ENCODE measurements at places on chromosomes 11 and 22.

GRCh38 chr11:5922749-5923426, 19.2 kb upstream of the OR56A3 start:
- DNase-seq, result no peak

GRCh38 chr11:86610559-86611341, 61.7 kb downstream of the ME3 start:
- DNase-seq, result no peak

DNA sequence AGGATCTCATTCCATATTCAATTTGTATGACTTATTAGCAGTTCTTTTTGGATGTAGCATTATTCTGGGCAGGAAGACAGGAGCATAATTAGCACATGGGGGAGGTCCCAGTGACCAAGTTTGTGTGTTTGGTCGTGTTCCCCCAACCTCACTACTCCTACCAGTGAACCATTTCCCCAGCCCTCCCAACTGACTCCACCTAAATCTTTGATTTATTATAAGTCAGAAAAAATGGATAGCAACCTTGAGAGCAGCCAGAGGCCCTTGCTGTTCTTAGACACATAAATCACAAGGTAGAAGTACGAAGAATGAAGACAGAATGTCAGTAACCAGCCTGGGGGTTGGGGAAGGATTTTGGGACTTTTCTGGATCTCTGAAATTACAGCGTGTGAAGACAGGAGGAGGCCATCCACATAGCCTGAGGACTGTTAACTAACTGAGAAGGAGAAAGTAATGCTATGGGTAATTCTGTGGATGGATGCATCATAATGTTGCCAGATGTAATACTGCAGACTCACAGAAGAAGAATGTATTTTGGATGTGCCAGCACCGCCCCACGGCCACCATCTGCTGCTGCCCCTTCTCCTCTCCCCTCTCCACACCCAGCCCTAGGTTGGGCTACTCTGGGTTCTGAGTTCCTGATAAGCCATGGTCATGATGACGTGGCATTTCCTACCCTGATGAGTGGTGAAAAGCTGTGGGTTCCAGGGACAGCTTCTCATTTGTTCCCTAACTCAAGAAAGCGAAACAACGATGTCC, 124.3 kb upstream of the TTC12 start:
- DNase-seq, result no peak

GRCh38 chr11:77151804-77152509, 23.9 kb downstream of the MYO7A start:
- DNase-seq, result no peak

GRCh38 chr11:111812211-111812610, 46.0 kb upstream of the PPP2R1B start:
- DNase-seq, result no peak

GRCh38 chr11:59520741-59521140, 9.4 kb downstream of the OR4D9 start:
- no peak for DNase-seq

GRCh38 chr11:126366064-126366822, 10.8 kb downstream of the ST3GAL4 start:
- no peak for DNase-seq

DNA sequence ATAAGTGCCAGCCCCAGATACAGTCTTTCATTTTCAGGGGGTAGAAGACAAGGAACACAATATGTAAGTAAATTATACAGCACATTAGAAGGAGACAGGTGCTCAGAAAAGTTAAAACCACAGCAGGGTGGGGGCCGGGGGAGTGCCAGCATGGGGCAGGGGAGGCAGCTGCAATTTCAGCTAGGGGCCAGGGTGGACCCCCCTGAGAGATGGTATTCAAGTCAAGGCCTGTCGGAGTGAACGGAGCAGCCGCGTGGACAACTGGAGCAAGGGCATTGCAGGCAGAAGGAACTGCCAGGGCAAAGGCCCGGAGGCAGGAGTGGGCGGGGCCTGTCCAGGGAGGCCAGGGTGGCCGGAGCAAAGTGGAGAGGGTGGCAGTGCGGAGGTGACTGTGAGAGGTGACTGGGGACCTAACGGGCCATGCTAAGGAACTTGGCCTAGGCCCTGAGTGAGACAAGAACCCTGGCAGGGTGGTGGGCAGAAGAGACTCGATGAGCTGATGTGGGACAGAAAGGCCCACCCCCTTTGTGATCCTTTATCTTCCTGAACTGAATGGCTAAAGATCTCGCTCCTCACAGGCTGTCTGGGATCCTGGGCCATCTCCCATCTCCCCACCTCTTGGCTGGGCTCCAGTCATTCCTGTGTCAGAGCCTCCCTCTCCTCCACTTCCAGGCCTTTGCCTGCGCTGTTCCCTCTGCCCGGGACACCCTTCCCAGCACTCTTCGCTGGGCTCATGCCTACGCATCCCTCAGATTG, 22.4 kb upstream of the FLRT1 start:
- no peak for DNase-seq

DNA sequence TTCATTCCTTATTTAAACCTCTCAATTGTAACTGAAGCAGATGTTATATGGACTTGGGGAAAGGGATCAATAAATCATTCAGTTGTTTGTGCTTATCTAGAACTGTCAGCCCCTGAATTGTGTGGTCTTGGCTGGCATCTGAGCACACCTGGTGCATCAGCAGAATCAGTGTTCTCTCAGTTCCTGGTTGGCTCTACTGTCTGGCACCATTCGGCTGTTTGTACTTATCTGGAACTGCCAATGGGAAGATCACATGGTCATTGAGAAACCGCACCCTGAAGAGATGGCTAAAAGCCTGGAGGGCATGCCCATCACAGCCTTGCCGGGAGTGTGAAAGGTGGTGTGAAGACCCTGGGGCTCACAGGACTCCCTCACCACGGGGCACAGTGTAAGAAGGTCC, 37.1 kb upstream of the EHF start:
- DNase-seq, result no peak

DNA sequence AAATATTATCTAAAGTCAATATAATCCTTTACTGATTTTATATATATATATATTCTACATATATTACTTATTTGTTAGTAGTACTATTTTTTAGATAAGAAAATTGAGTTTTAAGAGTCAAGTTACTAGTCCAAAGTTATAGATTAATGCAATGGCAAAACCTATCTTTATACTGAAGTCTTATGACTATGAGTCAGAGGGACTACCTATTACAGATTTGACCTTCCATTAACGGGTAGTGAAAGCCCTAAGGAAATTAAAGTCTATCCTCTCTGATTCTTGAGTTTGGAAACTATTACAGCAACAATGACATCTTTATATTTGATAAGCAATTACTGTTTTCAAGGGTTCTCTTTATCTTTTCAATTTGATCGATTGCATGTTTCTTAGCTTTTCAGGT, 315.8 kb downstream of the CASP12 start:
- no peak for DNase-seq

- peak; percentile 38 for DNase-seq
These were observed 346 bp downstream of the PPFIBP2 start for GRCh38 chr11:7514099-7514591.

- DNase-seq, result no peak
These were observed 143.1 kb upstream of the DDI1 start for GRCh38 chr11:103893371-103893770.

GRCh38 chr11:623349-623869, 1.3 kb downstream of the CDHR5 start:
- DNase-seq, result no peak

- DNase-seq, result peak; percentile 87
These were observed 86.5 kb downstream of the MN1 start for GRCh38 chr22:27715106-27715505.

- DNase-seq, result no peak
These were observed 609.7 kb downstream of the TBC1D22A start for GRCh38 chr22:47372111-47372581.

DNA sequence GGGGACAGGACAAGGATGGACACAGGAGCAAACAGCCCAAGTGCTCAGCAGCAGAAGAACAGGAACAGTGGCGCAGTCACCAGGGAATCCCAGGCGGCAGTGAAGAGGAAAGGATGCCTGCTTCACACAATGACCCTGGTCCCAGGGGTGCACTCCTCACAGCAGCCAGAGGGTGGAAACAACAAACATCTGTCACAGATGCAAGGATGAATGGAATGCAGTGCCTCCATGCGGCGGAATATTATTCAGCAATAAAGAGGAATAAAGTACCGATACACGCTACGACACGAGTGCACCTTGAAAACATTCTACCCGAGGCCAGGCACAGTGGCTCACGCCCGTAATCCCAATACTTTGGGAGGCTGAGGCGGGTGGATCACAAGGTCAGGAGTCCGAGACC, 12.7 kb downstream of the CSNK1E start:
- DNase-seq, result no peak
